ENCODE measurements at places on chromosomes 6 and 20. TPM values are rescaled to one million over a fixed set of nuclear protein-coding genes. Genes with fewer than 3 reads are reported as not detected.

DNA sequence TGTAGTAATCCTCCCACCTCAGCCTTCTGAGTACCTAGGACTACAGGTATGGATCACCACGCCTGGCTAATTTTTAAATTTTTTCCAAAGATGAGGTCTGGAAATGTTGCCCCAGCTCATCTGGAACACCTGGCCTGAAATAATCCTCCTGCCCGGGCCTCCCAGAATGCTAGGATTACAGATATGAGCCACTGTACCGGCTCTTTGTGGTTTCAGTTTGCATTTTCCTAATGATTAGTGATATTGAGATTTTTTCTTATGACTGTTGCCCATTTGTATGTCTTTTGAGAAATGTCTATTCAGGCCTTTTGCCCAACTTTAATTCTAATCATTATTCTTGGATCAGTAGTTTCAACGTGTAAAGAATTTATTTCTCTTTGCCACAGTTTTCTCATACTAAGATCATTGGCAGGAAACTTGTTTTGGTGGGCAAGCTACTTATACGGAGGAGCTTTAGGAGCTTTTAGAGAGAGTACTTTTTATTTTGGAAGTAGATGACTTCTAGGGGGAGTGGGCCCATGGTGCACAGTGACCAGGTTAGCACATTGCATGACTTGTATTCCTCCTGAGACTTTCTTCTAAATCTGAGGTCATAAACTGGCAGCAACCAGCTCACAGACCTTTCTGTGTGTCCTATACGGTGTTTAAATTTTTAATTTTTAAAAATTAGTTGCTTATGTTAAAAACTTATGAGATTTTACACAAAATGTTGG, 62.3 kb downstream of the STK4 start:
- no peak for DNase-seq

GRCh38 chr20:31641391-31641790, 3.7 kb downstream of the COX4I2 start:
- no peak for DNase-seq

- no peak for DNase-seq
These were observed 3.2 kb downstream of the BHLHE23 start for GRCh38 chr20:63003546-63003945.

- no peak for DNase-seq
These were observed 32.1 kb downstream of the FAM83B start for GRCh38 chr6:54878718-54879117.

GRCh38 chr20:51131811-51132210, 108.9 kb upstream of the KCNG1 start:
- DNase-seq: no peak

Gene MUC21
- not detected for total RNA-seq

DNA sequence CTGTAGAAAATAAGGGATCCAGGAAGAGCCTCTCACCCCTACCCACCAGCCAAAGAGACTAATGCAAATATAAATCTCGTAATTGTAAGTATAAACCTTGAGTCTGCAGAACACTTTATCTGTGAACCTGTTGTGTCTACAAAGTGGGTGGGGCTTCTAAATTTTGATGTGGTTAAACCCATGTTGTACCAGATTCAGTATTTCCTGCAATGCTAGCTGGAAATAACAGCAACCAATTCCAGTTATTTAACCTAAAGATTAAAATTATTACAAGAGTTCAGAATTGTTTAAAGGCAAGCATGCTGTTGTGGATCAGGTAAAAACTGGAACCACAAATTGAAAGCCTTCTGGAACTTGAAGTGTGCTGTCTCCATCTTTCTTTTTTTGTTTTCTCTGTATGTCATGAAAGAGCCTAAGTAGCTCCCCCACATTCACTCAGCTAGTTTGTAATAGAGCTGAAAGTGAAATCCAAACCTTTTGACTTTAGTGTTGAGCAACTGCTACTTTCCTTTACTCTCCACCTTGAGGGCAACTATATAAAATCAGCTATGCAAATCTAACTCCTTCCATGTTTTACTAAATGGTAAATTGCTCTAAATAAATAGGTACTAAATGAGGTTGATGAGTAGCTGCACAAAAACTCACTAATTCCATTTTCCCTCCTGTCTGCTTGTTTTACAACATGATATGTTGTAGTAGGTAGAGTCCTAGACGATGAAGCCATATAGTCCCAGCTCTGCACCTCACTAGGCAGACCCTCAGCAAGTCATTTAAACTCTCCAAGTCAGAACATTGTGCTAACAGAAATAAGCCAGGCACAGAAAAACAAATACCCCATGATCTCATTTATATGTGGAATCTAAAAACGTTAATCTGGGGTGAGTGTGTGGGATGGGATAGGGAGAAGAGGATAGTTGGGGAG, 17.9 kb upstream of the THEMIS start:
- DNase-seq: no peak

DNA sequence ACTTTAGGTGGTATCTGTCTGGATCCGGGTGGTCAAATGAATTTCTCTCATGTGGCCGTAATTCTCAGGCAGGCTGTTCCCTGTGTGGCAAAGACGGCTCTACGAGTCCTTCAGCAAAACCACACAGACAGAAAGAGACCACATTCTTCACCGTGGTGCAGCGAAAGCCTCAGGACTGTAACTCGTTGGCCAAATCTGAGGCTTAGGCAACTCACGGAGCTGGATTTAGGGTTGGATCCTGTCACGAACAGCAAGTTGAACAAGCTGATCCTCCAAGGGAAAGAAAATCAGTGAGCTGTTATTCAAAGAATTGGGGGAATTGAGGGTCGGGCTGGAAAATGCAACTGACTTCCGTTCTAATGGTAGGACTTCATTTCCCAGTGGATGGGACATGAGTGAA, 167.4 kb downstream of the ZMYND8 start:
- no peak for DNase-seq

- no peak for DNase-seq
These were observed 27.1 kb downstream of the TASP1 start for GRCh38 chr20:13611611-13612125.

Gene KHDC1L
- not detected for total RNA-seq

Gene GJA1
- total RNA-seq: 482 TPM

Gene GGT7
- total RNA-seq: 7.3 TPM

Gene ABHD12
- 38.2 TPM for total RNA-seq

DNA sequence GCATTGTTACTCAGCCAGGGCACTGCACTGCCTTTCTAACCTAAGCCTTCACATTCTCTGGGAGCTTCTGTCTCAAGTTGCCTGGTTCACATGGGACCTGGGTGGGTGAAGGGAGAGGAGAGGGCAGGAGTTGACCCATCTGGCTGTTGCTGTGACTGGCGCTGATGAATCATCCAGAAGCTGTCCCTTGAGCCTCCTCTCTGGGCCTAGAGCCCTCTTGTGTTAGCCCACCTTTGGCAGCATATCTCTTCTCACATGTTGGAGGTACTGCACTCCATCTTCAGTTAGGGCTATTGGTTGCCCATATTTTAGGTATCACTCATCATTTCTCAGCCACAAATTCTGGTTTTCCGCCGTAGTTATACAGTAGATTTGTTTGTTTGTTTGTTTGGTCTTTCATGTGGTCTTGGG, 19.8 kb downstream of the XRN2 start:
- DNase-seq: peak; percentile 35

DNA sequence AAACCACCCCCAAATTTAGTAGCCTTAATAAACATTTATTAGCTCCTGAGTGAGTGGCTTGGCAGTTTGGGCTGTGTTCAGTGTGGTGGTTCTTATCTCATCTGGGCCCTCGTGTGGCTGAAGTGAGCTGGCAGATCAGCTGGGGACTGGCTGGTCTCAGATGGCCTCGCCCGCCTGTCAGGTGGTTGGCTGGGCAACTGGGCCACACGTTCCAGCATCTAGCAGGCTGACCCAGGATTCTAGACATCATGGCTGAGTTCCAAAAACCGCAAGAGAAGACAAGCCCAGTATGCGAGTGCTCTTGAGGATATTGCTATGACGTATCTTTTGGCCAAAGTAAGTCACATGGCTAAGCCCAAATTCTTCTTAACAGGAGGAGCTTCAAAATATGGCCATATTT, 28.9 kb downstream of the EIF2S2 start:
- peak; percentile 43 for DNase-seq

- no peak for DNase-seq
These were observed 77.5 kb downstream of the FKBP5 start for GRCh38 chr6:35611240-35611639.

DNA sequence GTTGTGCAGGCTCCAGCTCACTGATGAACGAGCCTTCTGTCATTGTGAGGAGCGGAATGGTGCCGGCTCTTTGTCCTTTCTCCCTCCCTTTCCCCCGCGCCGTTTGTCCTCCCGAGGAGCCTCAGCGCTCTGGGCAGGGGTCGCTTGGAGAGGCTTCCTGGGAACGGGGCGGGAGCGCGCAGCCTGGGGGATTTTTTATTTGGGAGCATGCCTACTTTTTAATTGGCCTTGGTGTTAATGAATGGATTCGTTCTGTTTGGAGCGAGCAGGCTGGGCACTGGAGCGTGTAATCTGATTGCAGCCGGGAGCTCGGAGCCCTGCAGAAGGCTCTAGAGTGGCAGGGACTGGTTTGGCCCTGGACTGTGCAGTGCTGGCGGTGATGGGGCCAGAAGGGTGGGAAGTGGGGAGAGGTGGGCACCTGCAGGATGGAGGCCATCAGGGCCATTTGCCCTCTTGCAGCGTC, 118.8 kb downstream of the CDH4 start:
- no peak for DNase-seq

Gene NOX3
- total RNA-seq: not detected

DNA sequence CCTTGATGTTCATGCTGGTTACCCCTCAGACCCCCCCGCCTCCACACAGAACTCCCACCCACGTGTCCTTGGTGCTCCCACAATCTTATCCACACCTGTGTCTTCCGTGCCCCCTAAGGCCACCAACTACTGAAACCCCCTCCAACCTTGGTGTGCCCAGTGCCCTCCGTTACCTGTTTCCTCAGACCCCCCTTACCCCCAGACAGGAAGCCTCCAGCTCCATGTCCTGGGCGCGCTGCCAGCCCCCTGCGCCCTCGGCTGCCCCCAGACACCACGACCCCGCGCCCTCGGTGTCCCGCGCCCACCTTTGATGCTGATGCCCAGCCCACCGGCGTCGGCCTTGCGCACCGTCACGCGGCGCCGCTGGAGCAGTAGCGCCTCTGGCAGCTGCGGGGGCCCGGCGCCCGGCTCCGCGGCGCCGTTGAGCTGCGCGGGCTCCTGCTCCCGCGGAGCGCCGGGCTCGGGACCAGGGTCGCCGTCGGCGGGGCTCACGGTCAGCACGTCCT, 504 bp downstream of the SNTA1 start:
- peak; percentile 30 for DNase-seq

DNA sequence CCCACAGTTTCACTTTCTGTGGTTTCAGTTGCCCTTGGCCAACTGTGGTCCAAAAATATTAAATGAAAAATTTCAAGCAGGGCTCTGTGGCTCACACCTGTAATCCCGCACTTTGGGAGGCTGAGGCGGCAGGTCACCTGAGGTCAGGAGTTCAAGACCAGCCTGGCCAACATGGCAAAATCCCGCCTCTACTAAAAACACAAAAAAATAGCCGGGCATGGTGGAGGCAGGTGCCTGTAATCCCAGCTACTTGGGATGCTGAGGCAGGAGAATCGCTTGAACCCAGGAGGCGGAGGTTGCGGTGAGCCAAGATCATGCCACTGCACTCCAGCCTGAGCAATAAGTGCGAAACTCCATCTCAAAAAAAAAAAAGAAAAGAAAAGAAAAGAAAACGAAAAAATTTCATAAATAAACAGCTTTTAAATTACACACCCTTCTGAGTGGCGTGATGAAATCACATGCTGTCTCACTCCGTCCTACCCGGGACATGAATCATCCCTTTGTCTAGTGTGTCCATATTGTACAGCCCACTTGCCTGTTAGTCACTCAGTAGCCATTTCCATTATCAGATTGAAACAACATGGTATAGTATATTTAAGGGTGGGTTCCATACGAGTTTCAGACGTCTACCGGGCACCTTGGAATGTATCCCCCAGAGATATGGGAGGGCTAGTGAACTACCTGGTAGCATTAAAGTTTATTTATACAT, 11.7 kb downstream of the PTPRK start:
- DNase-seq: peak; percentile 95

DNA sequence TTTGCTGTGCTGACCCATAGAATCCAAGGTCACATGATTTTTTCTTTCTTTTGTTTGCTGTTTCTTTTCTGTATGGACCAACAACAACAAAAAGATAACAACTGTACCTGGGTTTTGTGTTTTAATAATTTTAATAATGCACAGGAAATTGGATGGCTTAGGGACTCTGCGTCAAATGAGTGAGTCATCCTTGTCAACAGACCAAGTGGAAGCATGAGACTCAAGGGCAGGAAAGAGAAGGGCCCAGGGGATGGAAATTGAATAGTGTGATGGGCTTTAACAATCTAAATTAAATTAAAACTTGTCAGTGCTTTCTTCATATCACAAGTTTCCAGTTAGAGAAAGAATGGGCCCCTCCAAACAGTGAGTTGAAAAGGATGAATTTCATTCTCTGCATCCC, 413.0 kb downstream of the PREX1 start:
- DNase-seq: peak; percentile 16

GRCh38 chr6:146693342-146693741, 94.6 kb downstream of the ADGB start:
- no peak for DNase-seq

DNA sequence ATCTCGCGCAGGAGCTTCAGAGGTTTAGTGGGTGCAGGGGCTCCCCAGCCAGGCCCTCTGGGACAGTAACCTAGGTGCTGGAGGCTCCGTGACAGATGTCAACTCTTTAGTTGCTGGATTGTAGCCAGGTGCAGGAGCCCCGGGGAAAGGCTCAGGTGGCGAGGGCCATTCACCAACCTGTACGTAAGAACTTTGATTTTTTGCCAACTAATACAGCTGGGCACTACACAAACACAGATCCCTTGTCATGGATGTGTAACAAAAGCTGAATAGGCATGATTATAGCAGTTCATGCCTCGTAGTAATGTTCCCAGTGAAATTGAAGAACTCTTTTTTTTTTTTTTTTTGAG, 82.6 kb downstream of the CDC5L start:
- no peak for DNase-seq

- DNase-seq: no peak
These were observed 138.7 kb upstream of the SASH1 start for GRCh38 chr6:148203970-148204369.

DNA sequence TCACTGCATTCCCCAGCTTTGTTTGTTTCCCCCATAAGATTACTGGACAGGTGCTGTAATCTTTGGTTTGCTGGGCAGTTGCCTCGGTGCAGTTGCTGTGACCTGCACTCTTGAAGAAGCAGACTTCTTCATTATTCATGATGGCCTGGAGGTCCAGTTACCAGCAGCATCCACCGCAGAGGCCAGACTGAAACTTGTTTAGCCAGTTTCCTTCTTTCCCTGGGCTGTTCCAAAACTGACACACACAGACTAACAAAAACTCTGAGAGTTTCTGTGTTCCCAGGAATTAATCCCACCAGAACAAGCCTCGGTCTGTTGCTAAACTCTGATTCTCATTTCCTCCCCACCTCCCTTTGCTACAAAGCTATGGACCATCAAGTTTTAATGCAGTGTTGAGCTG, 144.1 kb downstream of the QRSL1 start:
- no peak for DNase-seq

GRCh38 chr20:59495894-59496510, 108.3 kb upstream of the PHACTR3 start:
- DNase-seq: peak; percentile 79

All from dermis blood vessel endothelial cell (primary cell).